GM04503 (cell line): ENCODE measurements at places on chromosomes 4 and X.

DNA sequence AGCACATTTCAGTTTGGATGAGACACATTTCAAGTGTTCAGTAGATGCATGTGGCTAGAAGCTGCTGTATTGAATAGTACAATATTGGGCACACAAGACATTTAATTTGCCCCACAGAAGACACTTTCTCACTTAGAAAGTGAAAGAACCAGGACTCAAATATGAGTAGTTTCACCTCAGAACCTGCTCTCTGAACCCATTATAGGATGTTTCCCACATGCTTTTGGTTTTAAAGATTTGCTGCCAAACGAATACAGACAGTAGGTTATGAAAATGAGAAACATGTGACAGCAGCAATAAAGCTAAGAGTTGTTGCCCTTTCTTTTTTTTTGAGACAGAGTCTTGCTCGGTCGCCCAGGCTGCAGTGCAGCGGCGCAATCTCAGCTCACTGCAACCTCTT, 32.3 kb downstream of the C4orf54 start:
- no peak for DNase-seq

GRCh38 chrX:16687514-16687913, 25.0 kb downstream of the CTPS2 start:
- no peak for DNase-seq

DNA sequence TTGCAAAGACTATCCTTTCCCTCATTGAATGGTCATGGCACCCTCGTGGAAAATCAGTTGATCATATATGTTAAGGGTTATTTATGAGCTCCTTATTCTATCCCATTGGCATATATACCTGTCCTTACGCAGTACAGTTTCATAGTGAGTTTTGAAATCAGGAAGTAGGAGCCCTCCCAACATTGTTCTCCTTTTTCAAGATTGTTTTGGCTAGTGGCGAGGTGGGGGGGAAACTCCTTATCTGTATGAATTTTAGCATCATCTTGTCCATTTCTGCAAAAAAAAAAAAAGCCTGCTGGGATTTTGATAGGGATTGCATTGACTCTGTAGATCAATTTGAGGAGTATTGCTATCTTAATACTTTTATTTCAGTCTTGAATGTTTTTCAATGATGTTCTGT, 2.5 kb upstream of the USP9X start:
- no peak for DNase-seq

DNA sequence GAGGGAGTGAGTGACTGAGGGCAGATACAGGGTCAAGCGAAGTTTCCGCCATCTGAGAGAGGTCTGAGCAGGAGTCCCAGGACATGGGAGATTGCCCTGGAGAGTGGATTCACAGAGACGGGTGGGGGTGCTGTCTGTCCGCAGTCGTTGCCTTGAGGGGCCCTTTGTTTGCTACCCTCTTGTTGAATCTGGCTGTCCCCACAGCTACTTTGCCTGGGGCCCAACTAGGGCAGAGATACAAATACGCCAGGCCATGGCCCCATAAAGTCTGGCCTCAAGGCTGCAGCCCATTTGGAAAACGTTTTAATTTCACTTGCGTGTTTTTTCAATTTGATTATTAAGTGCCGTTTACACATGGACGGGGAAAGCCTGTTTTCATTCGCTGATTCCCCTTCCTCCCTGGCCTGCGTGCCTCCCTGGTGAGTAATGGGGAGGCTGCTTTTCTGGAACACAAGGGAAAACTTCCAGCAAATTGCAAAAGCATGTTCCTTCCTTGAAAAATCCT, 134.4 kb downstream of the SMIM20 start:
- DNase-seq, result peak; percentile 87

DNA sequence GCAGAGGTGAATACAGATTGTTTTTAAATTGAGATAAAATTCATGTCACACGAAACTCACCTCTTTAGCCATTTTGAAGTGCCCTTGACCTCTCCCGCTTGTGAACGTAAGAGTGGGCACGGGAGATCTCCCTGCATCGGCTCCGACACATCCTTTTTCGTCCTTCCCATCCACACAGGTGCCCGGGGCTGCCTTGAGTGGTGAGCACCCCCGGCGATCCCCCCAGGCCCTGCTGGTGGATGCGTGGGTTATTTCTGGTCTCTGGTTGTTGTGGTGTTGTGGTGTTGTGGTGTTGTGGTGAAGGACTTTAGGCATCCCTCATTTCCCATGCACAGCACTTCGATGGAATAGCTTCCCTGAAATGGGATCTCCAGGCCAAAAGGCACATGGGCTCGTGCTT, 46.1 kb downstream of the PSAPL1 start:
- no peak for DNase-seq

DNA sequence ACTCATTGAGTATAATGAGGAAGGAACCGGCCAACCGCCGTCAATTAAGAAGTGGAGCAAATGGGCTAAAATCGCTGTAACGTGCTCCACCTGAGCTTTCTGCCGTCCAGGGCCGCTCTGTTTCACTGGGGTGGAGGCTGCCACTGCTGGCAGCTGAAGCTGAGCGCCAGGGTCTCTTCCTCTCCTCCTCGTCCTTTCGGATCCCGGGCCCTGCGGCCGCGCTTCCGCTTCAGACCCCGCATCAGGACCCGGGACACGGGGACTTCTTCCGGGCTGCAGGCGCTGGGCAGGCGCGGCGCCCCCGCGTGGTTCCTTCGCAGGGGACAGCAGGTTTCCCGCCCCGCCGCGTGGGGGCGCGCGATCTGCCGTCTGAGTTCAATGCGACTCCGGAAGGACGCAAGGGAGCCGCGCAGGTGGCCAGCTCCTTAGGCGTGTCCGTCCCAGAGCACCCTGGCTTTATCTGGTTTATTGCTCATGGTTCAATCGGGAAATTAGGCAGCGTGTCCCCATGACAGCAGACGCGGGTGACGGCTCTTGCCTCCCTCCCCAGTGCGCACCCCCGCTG, 519.8 kb downstream of the TRIML1 start:
- no peak for DNase-seq

DNA sequence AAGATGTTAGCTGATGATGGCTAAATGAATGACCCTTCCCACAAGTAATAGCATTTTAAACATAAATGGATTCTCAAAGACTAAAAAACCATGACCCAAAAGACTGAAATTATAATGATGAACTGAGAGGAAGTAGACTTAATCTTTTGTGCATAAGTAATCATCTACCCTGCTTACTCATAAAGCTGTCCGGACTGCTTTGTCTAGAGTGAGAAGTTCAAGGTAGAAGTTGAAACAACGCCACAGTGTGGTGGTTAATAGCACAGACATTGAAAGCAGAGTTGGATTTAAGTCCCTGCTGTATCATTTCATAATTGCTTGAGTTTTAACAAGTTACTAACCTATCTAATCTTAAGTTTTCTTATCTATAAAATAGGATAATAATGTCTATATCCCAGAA, 346.6 kb downstream of the CENPC start:
- no peak for DNase-seq

- no peak for DNase-seq
Observed at GRCh38 chrX:55709735-55710134, 7.8 kb upstream of the RRAGB start.

GRCh38 chr4:100816436-100817045, 298.7 kb upstream of the EMCN start:
- DNase-seq, result no peak

- no peak for DNase-seq
Observed at GRCh38 chr4:74311696-74312313, 3.5 kb downstream of the EPGN start.

DNA sequence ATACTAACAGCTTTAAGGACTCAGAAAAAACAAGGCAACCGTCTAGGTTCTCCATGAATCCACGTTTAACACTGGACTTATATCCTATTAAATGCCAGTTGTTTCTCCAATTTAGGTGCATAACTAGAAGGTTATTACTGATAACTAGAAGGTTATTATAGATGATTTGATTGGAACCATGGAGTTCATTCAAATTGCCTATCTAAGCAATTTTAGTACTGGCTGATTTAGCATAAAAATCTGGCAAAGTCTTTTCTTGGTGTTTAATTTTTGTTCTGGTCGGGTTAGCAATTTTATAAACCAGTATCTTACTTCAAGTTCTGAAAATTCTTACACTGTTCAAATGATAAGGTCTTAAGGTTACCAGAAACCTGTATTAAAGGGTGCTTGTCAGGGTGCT, 672.8 kb upstream of the GNPDA2 start:
- no peak for DNase-seq

DNA sequence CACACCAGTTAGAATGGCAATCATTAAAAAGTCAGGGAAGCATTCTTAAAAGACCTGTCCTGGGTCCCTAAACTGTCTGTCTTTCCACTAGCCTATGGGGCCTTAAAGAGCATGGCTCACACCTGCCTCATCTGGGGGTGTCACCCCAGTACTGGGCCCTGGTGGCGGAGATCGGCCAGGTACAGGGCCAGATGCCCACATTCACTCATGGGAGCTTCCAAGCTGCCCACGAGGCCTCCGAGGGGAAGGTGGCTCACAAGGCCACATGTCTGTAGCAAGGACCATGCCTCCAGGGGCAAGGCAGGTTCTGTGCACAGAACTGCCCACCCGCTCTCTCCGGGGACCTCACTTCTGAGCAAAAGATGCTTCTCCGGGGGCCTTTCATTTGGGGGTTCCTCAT, 55.5 kb upstream of the AFAP1 start:
- DNase-seq, result no peak

- DNase-seq, result no peak
Observed at GRCh38 chr4:24928708-24929107, 15.9 kb upstream of the CCDC149 start.

DNA sequence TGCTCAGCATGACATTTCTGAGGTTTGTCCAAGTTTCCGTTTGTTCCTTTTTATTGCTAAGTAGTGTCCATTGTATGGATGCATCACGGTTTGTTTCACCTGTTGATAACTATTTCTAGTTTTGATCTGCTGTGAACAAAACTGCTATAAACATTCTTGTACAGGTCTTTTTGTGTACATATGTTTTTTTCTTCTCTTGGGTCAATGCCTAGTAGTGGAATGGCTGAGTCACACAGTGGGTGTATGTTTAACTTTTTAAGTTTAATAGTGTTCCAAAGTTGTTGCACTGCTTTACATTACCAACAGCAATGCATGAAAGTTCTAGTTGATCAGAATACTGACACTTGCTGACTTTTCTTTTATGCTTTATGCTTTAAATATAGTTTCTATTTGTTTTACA, 76.7 kb downstream of the MAOB start:
- no peak for DNase-seq

DNA sequence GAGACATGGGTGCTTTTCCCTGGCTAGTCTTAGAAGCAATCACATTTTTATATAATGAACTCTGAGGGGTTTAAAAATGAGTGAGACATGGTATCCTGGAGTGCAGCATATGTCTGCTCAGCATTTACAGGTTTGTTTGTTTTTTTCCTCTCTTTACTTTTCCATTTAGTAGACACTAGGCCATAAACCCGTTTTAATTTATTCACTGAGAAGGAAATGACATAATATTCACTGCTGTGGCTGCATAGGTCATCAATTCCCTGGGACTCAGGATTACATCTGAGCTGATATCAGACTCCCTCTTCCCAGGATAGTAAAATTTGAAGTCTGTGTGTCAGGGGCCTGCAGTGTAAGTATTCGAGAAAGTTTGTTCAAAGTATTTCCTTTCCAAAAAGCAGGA, 178.9 kb upstream of the SPRY1 start:
- DNase-seq, result no peak

- no peak for DNase-seq
Observed at GRCh38 chr4:8272472-8273428, 3.2 kb downstream of the HTRA3 start.

DNA sequence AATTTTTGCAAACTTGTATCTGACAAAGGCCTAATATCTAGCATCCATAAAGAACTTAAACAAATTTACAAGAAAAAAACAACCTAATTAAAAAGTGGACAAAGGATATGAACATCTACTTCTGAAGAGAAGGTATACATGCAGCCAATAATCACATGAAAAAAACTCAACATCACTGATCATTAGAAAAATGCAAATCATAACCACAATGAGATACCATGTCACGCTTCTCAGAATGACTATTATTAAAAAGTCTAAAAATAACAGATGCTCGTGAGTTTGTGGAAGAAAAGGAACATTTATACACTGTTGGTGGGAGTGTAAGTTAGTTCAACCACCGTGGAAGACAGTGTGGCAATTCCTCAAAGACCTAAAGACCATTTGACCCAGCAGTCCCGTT, 24.0 kb downstream of the CEP44 start:
- DNase-seq, result no peak

DNA sequence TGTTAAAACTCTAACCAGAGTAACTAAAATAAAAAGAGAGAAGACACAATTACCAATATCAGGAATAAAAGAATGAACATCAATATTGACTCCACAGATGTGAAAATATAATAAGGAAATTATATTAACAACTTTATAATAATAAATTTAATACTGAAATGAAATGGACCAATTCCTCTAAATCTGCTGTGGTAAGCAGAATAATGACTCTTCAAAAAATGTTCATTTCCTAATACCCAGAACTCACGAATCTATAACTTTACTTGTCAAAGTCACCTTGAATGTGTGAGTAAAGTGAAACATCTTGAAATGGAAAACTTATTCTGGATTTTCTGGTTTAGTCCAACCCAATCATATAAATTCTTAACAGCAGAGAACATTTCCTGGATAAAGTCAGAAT, 1391.1 kb downstream of the FAM133A start:
- DNase-seq, result no peak

GRCh38 chrX:34563804-34564203, 93.3 kb downstream of the TMEM47 start:
- DNase-seq, result no peak

GRCh38 chr4:143026459-143027170, 158.1 kb upstream of the USP38 start:
- DNase-seq, result no peak

DNA sequence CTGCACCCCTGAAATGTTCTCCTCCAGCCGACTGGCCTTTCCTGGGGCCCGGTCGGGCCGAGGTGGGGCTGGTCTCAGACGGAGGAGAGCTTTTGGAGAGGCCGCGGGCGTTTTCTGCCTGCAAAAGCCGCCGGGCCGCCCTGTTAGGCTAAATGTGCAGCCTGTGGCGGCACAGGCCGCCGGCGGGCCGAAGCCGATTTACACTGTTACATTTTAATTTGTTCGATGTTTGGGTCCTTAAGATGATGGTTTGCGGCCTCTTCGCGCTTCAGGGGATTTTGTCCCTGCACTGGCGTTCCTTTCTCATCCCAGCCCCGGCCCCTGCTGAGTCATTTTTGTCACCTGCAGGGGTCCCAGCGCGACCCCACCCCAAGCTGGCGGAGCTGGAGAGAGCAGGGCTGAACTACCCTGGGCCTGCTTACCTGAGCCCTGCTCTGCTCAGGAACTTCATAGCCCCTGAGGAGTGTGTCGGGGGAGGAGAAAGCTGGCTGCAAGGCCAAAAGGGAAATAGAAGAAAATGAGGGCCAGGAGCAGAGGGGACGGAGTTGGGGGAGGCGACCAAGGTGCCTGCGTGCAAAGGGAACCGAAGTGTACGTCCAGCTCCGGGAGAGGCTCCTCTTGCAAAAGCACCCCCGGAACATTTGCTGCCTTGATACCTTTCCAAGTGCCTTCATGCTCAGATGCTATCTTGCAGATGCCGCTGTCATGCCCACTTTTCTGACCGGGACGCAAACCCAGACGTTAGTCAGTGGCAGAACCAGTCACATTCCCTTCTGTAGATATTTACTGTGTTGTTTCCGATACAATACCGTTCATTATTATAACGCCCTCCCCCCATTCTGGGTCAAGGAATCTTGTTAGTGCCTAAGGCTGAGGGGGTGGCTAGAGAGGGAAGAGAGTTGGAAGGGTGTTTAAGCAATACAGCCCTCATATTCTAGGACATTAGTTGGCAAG, 977 bp upstream of the RBBP7 start:
- no peak for DNase-seq
